ENCODE measurements at places on chromosomes 16 and 17.

DNA sequence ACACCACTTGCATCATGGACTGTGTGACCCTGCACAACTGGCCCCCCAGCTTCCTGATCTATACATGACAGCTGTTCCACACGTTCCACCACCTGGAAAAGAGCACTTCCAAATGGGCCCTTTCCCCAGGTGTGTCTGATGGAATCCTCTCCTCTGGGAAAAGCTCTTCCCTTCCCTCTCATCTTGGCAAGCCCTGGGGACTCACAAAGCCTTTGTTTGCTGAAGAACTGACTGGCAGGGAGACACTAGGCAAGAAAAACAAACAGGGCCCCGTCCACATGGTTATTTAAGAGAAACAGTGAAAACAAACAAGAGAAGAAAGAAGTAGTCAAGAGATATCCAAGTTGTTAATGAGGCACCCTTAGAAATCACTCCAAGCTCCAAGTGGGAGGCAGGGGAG lies 52.6 kb downstream of the C16orf95 start:
- no peak for DNase-seq

GRCh38 chr16:20781697-20782096 lies 17.9 kb downstream of the ACSM3 start:
- DNase-seq, result no peak

GRCh38 chr17:59451706-59452105 lies 113.7 kb upstream of the DHX40 start:
- no peak for DNase-seq

- DNase-seq, result peak; percentile 82
Observed at GRCh38 chr16:20918486-20919239, 18.1 kb downstream of the LYRM1 start.

GRCh38 chr17:67107811-67108775 lies 63.7 kb downstream of the CACNG1 start:
- no peak for DNase-seq

GRCh38 chr17:81132197-81132540 lies 33.1 kb upstream of the PVALEF start:
- DNase-seq, result no peak

DNA sequence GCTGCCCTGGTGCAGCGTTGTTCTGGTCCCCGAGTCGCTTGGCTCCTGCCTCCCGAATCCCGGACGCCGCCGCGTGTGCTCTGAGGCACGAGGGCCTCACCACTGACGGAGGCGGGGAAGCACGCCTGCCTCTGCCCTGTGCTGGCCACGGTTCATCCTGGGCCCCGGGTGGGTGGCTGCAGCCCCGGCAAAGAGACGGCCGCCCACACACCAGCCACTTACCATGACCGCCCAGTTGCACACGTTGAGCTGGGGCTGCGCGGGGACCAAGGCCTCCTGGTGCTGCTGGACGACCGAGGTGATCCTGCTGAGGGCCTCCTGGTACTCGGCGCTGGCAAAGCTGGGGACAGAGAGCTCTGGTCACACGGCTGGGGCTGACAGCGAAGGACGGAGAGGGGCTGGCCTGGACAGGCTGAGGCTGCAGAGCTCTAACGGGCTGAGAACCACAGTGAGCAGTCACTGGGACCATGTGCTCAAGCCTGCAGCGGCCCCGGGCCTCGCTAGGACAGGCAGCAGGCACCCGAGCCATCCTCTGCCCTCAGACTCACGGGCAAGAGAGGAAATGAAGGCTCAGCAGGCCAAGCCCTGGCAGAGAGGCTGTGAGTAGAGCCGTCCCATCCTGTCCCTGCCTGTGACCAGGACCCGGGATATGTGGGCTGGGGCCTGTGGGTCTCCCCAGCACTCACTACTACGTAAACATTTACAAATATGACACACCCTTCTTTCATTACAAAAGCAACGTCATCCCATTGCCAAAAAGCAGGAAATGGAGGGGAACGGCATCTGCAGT lies 6.3 kb upstream of the APRT start:
- no peak for DNase-seq

DNA sequence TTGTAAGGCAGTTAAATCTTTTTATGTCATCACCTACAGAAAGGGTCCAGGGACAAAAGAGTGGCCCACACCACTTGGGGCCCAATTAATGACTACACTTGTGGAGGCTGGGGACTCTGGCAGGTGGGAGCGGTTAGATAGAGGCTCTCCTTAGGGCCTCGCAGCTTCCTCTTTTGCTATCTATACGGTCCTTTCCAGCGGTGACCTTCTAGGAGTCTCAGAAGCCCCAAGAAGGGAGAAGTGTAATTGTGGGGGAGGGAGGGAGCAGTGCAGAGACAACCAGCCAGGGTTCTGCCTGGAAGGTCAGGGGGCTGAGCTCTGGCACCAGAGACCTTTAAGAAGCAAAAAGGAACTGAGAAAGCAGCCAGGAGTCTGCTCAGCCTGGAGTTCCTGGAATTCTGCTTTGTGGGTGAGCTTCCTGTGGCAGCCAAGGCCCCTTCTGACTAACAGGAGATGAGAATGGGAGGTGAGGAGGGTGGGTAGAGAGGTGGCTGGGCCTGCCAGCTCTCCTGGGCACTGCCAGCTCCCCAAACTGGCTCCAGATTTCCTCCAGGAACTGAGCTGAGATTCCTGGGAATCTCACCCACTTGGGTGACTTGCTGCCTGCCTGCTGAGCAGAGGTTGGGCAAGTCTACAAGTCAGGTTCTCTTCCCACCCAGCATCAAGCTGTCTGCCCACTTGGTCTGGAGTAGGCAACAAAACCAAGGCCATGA lies 16.3 kb upstream of the MAP3K14 start:
- DNase-seq, result peak; percentile 19

- DNase-seq, result no peak
Observed at GRCh38 chr16:73279451-73279850, 231.5 kb upstream of the ZFHX3 start.

DNA sequence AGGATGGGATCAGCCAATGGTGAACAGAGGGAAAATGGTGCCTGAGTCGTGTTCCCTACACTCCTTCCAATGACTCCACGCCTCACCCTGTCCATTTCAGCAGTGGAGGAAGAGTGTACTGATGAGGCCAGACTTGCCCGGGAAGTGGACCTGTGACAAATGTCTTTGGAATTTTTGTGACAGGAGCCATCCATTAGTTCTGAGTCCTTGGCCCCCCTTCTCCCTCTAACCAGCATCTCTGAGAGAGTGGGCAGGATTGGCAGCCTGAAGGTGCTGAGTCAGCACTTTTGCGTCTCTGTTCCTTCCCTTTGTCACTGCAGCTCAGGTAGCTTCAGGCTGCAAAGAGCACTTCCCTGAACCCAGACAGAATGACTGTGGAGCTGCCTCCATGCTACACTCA lies 30.8 kb downstream of the BEAN1 start:
- DNase-seq, result peak; percentile 13

DNA sequence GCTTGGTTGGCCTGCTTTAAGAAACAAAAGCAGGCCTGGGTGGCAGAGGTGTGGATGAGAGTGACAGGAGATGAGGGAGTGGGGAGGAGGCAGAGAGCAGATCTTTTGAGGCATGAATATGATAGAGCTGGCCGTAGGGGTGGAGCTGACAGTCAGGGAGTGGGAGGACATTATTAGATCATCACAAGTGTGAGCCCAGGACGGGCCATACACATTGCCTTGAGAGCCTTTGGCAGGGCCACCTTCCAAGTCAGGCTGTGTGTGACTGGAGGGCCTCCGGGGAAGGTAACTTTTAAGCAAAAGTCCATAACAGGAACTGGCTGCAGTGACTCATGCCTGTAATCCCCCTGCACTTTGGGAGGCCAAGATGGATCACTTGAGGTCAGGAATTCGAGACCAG lies 26.3 kb downstream of the GINS3 start:
- DNase-seq, result peak; percentile 41

Data from cardiac fibroblast (primary cell).